DMS79 (cell line): ENCODE measurements at places on chromosomes 3 and 15.

GRCh38 chr3:57956119-57956832 is 51.9 kb upstream of the FLNB start:
- no peak for DNase-seq

DNA sequence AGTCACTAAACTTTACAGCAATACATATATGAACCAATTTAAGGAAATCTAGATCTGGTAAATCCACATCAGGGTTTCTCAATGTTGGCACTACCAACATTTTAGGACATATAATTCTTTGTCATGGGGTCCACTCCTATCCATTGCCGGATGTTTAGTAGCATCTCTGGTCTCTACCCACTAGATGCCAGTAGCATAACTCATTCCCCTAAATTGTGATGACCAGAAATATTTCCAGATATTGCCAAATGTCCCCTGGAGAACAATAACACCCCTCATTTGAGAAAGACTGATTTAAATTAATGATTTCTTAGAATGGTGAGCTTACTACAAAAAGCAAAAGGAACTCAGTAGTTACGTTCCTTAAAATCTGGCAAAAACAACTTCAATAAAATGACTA is 23.1 kb upstream of the ANKRD28 start:
- no peak for DNase-seq

GRCh38 chr3:20123131-20123652 is 62.8 kb downstream of the SGO1 start:
- no peak for DNase-seq

DNA sequence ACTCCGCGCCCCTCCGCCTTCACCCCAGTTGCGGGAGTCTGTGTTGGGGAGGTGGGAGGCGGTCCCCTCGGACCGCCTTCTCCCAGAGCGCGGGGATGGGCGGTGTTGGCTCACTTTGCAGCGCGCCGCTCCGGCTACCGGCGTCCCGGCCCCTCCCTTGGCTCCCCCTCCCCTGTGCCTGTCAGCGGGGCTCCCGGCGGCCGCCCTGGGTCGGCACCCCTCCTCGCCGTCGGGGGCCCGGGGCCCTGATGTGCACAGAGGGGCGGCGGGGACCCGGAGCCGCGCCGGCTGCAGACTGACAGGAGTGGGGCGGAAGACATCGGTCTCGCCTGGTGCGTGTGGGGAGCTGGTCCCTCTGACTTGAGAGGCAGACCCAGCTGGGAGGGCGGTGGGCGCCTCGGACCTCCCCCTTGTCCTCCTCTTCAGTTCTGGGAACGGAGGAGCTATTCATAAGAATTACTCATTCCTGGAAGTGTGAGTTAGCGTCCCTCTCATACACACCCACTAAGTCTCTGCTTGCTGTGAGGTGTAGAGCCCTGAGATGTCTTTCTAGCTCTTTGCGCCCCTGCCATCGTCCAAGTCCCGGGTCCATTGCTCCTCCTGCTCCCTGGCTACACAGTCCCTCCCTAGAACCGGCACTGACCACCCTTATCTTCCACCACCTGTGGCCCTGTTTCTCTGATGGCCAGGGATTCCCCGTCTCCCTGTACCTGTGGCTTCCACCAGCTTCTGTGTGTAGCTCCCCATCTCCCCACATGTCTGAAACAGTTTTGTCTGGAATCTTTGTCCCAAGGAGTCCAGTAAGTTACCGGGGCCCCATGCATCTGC is 42.3 kb upstream of the ROPN1 start:
- DNase-seq = no peak

DNA sequence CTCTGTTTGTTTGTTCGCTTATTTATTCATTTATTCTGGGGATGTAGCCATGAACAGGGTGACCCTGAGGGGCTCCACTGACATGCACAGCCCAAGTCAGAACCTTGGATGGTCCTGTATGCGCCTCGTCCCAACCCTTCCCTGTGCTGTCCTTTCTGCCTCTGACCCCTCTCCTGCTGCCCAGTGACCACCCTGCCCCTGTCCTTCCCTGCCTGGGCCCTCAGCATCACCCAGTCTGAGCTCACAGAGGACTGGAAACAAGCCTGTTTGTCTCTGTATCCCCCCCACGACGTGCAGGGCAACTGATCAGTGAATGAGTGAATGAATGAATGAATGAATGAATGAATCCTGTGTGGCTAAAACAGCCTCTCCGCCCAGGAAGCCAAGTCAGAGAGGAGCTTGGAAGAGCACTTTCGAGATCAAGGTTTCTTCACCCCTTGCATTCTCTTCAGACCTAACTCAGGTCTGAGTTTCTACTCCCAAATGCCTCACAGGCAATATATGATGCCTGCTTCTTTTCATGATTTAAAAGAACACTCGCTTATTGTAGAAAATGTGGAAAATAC is 157.7 kb downstream of the SMAD6 start:
- no peak for DNase-seq

DNA sequence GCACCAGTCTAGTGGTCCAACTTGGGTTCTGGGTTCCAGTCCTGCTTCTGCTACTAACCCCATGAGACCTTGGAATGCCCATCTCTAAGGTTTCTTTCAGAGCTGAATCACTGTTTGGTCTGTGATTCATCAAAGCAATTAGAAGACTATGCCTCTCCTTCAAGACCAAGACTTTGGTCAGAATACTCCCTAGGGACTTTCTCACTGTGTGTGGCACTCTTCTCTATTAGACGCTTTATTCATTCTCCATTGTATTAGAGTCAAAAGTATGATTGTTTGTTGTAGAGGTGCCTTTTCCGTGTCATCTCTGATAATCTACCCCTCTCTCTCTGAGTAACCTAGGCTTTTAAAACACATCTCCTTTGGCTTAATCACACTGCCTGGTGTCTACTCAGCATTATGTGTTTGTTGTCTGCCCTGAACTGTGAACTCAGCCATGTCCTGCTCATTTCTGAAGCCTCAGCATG is 90.5 kb downstream of the LPP start:
- no peak for DNase-seq

GRCh38 chr3:172201870-172202236 is 162.5 kb downstream of the FNDC3B start:
- DNase-seq = no peak

DNA sequence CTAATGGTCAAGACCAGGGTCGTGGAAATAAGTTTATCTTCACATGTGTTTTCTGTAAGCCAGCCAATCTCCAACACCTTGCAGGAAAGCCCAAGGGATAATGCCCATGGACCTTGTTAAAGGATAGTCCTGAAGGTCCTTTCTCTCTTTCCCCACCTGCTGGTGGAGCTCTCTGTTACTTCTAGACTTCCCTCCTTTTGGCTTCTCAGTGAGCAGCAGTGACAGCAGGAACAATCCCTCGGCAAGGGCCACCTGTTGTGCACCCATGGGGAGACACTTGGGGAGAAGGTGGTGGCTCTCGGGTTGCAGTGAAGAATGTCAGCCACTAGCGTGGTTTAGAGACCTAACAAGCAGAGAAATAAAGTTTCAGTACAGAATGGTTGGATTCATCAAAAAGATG is 84.0 kb upstream of the OSBPL11 start:
- no peak for DNase-seq

DNA sequence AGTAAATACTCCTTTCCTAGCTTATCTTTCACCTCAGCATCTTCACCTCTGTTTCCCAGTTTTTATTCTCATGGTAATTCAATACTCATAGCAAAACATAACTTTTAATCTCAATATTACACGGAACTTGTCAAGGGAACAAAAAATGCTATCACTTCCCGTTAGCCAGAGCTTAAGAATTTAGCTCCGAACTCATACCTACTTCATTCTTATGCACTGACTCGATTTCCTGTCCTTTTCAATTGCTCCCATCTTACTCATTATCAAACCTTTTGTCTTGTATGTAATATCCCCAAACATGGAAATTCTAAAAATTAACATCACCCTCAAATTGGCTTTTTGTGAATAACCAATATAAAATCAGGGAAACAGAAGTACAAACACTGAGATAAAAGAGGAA is 28.2 kb downstream of the MYEF2 start:
- DNase-seq = no peak

- no peak for DNase-seq
These were observed 62.3 kb upstream of the CPOX start for GRCh38 chr3:98655666-98656065.

- DNase-seq = no peak
These were observed at the start of gene CMTM7 for GRCh38 chr3:32391643-32392535. Gene CMTM7, plus strand, starts transcription at chr3:32391853. Its CDS starts 54 bp downstream, at chr3:32391907.

DNA sequence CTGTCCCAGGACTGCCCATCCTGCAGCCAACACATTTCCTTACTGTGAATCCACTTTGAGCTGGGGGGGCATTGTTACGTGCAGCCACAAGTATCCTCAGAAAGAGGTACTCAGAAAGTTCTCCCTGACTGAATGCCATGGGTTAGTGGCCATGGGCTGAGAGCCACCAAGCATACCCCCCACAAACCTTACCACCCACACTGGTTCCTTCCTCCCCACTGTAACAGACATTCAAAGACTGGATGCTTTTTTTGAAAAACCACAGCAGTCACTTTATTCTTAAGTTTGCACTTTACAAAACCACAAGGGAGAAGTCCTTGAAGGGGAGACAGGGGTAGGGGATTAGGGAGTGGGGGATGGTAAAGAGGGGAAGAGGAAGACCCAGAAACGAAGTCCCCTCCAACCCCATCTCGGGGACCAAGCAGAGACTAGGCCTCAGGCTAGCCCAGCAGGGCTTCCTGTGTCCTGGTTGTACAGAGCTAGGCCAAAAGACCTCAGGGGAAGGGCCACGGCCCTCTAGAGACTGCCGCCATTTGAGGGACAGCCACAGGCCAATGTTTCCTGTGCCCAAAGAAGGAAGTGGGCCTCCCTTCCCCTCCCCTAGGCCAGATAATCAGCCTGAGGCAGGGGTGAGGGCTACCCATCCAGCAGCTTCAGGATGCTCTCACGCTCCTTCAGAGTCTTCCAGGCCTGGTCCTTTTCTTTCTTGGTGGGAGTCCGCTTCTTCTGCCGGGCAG is 10.1 kb upstream of the CAMK1 start:
- no peak for DNase-seq

GRCh38 chr3:63349583-63350573 is 71.8 kb downstream of the SYNPR start:
- DNase-seq = no peak

DNA sequence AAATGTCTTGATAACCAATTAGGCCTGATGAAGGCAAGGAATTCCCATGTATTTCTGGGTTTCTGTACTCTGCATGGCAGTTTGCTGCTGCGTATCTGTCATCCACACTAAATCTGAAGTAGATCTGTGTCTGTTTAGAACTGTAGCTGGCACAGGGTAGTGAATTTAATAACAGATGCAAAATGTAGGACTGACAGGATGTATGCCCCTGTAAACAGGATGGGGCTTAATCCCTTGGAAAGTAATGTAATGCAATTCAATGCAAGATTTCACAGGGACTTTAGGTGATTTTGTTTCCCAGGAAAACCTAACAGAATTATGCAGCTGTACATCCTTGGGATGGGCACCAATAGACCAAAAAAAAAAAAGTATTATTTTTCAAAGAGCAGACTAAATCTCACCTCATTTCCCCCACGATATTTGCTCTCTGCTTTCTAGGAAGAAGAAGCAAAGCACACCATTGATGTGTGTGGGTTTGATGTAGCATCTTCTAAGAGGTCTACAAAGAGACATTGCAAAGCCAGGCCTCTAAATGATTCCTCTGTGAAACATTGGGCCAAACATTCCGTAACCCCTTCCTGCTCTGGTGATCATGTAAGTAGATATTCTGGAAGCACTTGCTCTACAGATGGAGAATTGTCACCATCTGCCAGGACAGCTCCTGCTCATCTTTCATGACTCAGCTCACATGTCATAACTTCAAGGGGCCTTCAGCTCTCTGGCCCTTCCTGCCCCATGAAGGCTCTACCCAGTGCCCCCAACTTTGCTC is 464.3 kb upstream of the RGMA start:
- DNase-seq = no peak

DNA sequence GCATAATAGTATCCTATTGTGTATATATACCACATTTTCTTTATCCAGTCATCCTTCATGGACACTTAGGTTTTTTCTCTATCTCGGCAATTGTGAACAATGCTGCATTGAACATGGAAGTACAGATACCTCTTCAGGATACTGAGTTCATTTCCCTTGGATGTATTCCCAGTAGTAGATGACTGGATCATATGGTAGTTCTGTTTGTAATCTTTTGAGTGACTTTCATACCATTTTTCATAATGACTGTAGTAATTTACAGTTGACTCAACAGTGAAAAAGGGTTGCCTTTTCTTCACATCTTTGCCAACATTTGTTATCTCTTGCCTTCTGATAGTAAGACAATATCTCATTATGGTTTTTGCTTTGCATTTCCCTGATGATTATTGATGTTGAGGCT is 21.8 kb downstream of the MYH15 start:
- DNase-seq = no peak

GRCh38 chr3:31906182-31906581 is 74.9 kb downstream of the OSBPL10 start:
- no peak for DNase-seq

DNA sequence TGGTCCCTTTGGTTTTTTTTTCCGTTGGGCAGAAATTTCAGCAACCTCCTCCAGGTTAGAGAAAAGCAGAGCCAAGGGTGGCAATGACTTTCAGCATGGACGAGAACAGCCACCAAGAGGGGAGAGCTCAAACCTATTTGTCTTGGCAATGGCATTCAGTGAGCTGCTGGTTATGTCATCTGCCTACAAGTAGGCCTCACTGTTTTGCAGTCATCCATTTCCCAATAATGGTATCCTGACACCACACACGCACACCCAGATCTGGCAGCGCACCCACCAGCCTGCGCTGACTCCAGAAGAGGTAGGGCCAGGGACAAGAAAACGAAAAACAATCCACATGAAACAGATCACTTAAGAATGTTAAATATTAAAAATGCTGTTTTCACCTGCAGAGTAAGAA is 92.3 kb downstream of the MAGI1 start:
- DNase-seq = no peak

DNA sequence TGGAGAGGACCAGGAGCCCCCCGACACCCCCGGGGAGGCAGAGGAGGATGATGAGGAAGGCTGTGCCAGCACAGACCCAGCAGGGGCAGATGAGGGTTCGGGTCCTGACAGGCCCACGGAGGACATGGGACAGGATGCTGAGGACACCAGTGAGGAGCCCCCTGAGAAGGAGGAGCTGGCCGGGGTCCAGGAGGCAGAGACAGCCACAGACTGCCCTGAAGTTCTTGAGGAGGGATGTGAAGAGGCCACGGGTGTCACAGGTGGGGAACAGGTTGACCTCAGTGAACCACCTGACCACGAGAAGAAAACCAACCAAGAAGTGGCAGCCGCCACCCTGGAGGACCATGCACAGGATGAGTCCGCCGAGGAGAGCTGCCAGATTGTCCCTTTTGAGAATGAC is 909 bp downstream of the FGD5 start:
- DNase-seq = no peak

DNA sequence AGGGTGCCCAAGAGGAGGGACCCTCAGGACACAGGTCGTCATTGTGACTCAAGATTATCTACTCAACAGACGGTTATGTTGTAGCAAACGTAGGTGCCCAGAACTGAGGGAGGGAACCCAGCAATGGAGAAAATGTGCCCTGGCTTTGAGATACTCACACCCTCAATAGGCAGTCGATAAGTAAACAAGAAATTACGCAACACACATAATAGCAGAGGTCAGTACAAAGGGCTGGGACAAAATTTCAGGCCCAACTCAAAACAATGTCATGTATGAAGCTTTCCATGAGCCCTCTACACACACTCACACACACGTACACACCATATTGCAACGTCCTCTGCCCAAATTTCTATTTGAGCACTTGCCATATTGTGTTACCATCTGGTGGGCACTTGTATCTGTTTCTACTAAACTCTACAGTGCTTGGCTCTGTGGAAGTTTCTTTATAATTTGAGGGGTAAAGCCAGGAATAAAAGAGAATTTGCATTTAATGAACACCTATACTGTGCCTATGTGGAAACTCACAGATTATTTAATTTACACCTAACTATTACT is 114.6 kb upstream of the TRIM42 start:
- no peak for DNase-seq

- no peak for DNase-seq
These were observed 137.8 kb upstream of the CBLB start for GRCh38 chr3:106006571-106006970.
